ENCODE measurements at places on chromosomes 6 and 20.

- no peak for DNase-seq
- H3K27me3 ChIP-seq = no peaks in the 10 kb centered on the region
- no peak overlapping the region for H3K4me3 ChIP-seq
- H3K4me1 ChIP-seq = peaks cover 24% of the 10 kb centered on the region
These were observed 3.8 kb downstream of the DEK start for GRCh38 chr6:18260448-18261106.

DNA sequence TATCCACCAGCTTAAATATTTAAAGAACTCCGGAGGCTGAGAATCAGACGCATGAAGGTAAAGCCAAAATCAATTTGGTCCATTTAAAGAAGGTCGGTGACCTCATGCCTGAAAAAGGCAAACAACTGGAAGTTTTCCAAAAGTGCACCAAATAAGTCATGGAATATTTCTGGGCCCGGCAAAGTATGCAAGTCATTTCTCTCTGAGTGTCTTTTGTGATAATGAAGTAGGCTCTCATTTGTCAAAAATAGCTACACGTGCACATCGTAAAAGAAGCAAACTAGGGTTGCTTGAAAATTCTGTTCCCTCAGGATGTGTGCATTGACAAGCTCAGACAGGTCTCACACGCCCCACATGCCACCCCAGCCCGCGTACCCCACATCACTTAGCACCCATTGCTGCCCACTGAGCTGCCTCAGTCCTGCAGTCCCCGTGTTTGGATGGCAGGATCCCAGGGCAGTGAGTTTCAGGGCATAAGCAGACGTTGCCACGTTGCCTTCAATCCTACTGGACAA is 20.5 kb upstream of the PYGB start:
- no peak for DNase-seq
- H3K4me1 ChIP-seq = peaks cover 19% of the 10 kb centered on the region
- H3K4me3 ChIP-seq = peak overlapping the region; percentile 43

DNA sequence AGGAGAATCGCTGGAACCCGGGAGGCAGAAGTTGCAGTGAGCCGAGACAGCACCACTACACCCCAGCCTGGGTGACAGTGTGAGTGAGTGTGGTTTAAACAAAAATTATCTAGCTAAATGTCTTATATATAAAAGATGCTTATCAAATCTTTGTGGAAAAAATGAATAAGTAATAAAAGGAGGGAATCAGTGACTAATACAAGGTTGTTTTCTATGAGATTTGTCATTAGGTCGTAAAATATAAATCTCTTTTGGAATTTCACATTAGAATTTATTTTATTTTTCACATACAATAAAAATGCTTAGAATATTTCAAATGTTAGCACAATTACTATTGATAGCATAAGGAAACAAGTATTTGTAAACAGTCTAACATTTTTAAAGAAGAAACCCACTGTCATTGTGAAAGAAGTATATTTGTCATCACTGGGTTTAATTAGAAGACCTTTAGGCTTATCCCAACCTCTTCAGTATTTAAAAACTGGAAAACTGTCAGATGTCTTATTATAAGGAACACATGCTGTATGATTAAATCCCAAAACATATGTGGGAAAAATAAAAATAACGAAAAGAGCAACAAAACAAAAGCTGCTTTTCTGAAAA is 47.1 kb downstream of the ASCC3 start:
- H3K27ac ChIP-seq = no peak overlapping the region
- no peak overlapping the region for H3K4me3 ChIP-seq
- H3K4me1 ChIP-seq = peaks cover 4% of the 10 kb centered on the region
- DNase-seq = no peak
- no peaks in the 10 kb centered on the region for H3K36me3 ChIP-seq

DNA sequence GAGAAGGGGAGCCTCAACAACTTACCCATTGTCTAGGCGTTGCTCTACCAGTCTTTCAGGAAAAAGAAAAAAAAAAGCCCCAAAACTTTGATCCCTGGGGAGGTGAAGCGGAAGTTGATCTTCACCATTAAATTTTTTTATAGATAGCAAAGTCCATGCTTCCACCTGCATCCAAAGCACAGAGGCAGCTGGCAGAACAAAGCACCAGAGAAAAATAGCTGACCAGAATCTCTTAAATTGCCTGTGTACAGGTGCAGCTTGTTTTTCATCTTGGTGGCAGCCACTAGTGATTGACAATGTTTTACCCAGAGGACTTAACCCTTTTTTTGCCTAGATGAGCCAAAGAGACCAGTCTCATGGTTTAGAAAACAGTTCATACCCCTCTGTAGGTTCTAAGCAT is 86.0 kb downstream of the MYB start:
- no peaks in the 10 kb centered on the region for H3K36me3 ChIP-seq
- no peak overlapping the region for H3K27ac ChIP-seq
- no peaks in the 10 kb centered on the region for H3K27me3 ChIP-seq
- no peaks in the 10 kb centered on the region for H3K4me1 ChIP-seq

DNA sequence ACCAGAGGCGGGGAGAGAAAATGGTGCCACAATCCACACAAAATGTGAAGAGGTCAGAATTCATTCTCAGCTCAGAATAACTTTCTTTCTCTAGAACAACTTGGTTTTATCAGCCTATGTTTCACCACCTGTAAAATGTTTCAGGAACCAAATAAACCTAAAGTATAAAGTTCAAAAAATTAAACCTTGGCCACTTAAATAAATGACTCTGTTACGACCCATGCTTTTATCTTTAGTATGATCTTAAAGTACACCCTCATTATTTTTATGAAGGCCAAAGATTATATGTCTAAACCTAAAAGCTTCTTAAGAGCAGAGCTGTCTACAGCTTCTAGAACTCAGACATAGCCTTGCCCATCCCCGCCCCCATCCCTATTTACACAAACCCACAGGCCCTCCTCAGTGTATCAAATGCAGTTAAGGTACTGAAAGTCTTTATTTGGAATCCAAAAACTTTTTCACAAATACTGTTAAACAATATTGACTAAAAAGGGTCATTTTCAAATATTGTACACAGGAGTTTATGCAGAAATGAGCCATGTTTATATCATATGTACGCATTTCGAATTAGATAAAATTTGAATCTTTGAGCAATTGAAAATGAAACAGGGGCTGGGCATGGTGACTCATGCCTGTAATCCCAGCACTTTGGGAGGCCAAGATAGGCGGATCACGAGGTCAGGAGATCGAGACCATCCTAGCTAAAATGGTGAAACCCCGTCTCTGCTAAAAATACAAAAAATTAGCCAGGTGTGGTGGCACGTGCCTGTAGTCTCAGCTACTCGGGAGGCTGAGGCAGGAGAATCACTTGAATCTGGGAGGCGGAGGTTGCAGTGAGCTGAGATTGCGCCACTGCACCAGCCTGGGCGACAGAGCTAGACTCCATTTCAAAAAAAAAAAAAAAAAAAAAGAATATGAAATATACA is 5.7 kb upstream of the NHSL1 start:
- no peaks in the 10 kb centered on the region for H3K36me3 ChIP-seq
- H3K4me1 ChIP-seq = no peaks in the 10 kb centered on the region
- H3K27ac ChIP-seq = no peak overlapping the region

DNA sequence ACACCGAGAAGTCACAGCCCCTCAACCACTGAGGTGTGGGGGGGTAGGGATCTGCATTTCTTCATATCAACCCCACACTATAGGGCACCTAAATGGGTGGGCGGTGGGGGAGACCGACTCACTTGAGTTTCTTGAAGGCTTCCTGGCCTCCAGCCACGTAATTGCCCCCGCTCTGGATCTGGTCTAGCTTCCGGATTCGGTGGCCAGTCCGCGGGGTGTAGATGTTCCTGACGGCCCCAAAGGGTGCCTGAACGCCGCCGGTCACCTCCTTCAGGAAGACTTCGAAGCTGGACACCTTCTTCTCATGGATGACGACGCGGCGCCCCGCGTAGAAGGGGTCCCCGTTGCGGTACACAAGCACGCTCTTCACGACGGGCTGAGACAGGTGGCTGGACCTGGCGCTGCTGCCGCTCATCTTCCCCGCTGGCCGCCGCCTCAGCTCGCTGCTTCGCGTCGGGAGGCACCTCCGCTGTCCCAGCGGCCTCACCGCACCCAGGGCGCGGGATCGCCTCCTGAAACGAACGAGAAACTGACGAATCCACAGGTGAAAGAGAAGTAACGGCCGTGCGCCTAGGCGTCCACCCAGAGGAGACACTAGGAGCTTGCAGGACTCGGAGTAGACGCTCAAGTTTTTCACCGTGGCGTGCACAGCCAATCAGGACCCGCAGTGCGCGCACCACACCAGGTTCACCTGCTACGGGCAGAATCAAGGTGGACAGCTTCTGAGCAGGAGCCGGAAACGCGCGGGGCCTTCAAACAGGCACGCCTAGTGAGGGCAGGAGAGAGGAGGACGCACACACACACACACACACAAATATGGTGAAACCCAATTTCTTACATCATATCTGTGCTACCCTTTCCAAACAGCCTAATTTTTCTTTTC is at the start of gene DCDC2:
TSS of gene DCDC2 (minus strand) at position 724 of the 883 bp plus-strand sequence. CDS start at position 415, 309 bp downstream.
- peak within 1 kb of the TSS; percentile 61 for H3K4me3 ChIP-seq
- H3K27ac ChIP-seq = no peak within 1 kb of the TSS

GRCh38 chr20:2463616-2464365 is 6.8 kb downstream of the SNRPB start:
- no peaks in the 10 kb centered on the region for H3K27me3 ChIP-seq
- no peak overlapping the region for H3K4me3 ChIP-seq
- H3K27ac ChIP-seq = no peak overlapping the region
- no peak for DNase-seq

DNA sequence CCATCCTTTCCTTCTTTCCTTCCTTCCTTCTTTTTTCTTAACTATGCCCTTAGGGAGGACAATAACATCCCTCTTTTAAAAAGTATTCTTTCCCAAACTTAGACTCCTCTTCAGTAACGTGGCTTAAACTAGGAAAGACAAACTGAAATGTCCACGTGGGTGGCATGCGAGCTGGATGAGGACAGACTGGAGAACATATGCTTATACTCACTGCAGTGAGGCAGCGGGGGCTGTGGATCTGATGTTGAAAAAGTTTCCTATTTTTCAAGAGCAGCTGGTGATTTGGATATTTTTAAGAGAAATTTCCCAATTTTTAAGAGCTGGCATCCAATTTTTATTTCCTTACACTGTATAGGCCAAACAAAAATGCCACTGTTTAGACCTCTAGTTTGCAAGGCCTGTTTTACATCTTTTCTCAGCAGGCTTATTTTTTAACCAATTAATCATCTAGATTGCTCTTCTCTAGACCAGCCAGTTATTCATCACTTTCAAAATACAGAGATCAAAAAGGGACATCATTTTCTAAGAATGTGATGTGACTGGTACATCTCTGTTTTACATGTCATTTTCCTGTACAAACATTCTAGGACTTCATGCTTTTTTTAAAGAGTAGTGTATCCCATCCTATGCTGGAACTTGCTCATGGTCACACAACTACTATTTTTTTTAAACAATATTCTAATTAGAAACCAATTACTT is 226.5 kb downstream of the BTBD9 start:
- no peaks in the 10 kb centered on the region for H3K4me1 ChIP-seq
- H3K4me3 ChIP-seq = no peak overlapping the region
- no peak for DNase-seq

DNA sequence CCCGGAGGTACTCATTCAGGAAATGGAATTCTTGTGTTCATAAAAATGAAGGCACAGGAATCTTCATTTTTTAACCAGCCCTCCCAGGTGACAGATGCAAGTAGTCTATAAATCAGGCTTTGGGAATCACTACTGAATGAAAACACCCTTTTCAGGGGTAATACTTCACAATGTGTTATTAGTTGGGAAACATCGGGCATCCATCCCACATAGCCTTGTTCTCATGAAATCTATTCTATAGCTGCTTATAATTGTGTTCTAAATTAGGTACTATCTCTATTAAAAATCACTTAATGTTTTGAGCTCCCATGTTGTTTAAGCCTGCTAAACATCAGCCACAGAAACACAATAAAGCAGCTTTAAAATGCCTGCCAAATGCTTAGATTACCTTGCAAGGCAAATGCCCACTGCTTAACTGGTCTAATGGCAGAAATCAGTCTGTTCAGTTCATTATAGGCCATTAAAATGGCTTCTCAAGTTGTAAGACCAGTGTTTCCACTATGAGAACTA is 94.9 kb downstream of the L3MBTL3 start:
- no peaks in the 10 kb centered on the region for H3K36me3 ChIP-seq
- no peaks in the 10 kb centered on the region for H3K27me3 ChIP-seq
- H3K4me1 ChIP-seq = no peaks in the 10 kb centered on the region
- DNase-seq = no peak

- no peak for DNase-seq
- no peaks in the 10 kb centered on the region for H3K36me3 ChIP-seq
- H3K4me3 ChIP-seq = no peak overlapping the region
- H3K27me3 ChIP-seq = no peaks in the 10 kb centered on the region
- no peak overlapping the region for H3K27ac ChIP-seq
These were observed 135.1 kb upstream of the SLC22A23 start for GRCh38 chr6:3591970-3592369.

- DNase-seq = peak; percentile 28
- H3K4me1 ChIP-seq = peaks cover 18% of the 10 kb centered on the region
- no peaks in the 10 kb centered on the region for H3K27me3 ChIP-seq
- H3K4me3 ChIP-seq = no peak overlapping the region
- no peaks in the 10 kb centered on the region for H3K36me3 ChIP-seq
These were observed 34.2 kb upstream of the B4GALT5 start for GRCh38 chr20:49747707-49748524.

- peak overlapping the region; percentile 97 for H3K27ac ChIP-seq
- peak overlapping the region; percentile 92 for H3K4me3 ChIP-seq
- H3K36me3 ChIP-seq = no peaks in the 10 kb centered on the region
- peak; percentile 31 for DNase-seq
- H3K27me3 ChIP-seq = no peaks in the 10 kb centered on the region
These were observed 713 bp upstream of the ELMO2 start for GRCh38 chr20:46406986-46407670.

- DNase-seq = no peak
- H3K27me3 ChIP-seq = no peaks in the 10 kb centered on the region
- no peaks in the 10 kb centered on the region for H3K36me3 ChIP-seq
- no peak overlapping the region for H3K4me3 ChIP-seq
- H3K4me1 ChIP-seq = no peaks in the 10 kb centered on the region
These were observed 91.7 kb downstream of the JARID2 start for GRCh38 chr6:15337582-15337981.

DNA sequence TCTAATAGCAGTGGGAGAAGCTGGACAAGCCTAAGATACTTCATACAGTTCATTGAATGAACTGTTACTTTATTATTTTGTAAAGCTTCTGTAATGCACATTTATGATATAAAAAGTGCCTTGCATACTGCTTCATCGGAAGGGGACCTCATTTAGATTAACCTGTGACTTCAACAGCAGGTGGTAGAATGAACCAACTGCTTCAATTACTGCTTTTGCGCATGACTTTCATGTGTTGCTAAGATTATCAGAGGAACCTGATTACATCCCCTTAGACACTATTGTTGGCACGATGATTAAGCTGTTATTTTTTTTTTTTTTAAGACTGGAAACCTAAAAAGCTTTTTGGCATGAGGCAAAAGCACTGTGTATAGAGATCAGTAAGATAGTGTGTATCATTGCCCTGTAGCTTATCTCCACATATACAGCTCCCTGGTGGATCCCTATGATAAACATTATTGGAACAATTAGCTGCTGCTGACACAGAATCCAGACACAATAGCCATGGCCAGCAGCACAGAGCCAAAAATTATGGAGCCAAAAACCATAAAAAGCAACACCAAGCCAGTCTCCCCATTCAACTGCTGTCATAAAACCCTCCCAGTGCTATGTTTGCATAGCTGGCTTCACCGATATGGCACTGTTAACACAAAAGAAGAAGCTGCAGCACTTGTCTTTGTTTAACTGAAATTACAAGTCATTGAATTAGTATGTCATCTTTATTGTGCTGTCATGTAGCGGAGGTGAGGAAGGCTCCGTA is 731.6 kb upstream of the MMS22L start:
- H3K27ac ChIP-seq = no peak overlapping the region
- H3K4me1 ChIP-seq = no peaks in the 10 kb centered on the region
- H3K36me3 ChIP-seq = no peaks in the 10 kb centered on the region
- no peak for DNase-seq
- no peaks in the 10 kb centered on the region for H3K27me3 ChIP-seq

Data from thoracic aorta (tissue), 2 donors.